ENCODE measurements at places on chromosomes 6 and 20. TPM values are rescaled to one million over a fixed set of nuclear protein-coding genes. Genes with fewer than 3 reads are reported as not detected.

The RBM38 gene
- total RNA-seq, result 70.7 TPM

- no peak for DNase-seq
Measured at GRCh38 chr6:10416863-10417641, 2.2 kb upstream of the TFAP2A start.

GRCh38 chr20:39857187-39857586, 831.8 kb downstream of the MAFB start:
- DNase-seq, result no peak

GRCh38 chr6:158955255-158955654, 44.7 kb downstream of the RSPH3 start:
- no peak for DNase-seq

Measured in activated B cell treated with CpG ODN at 0.5 μM for 24 hours (primary cell).